ENCODE measurements at places on chromosomes 4 and X.
A peak's percentile ranks its signal among the peaks of the same experiment; 100 is the strongest.

DNA sequence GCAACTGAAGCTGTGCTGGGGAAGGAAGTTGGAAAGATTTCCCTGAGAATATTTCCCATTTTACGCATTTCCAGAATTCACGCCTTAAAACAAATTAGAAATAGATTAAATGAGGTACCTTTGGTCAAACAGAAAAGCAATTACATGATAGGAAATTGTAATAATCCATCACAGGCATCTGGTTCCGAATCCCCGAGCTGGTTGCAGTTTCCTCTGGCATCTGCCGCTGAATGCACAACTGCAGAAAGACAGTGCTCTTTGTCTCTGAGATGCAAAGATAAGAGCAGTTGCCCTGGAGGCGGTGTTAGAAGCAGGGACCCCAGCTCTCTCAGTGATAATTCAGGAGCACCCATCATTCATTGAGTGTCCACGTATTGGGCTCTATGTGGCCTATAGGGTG, 224.4 kb downstream of the LDB2 start:
- DNase-seq: no peak

DNA sequence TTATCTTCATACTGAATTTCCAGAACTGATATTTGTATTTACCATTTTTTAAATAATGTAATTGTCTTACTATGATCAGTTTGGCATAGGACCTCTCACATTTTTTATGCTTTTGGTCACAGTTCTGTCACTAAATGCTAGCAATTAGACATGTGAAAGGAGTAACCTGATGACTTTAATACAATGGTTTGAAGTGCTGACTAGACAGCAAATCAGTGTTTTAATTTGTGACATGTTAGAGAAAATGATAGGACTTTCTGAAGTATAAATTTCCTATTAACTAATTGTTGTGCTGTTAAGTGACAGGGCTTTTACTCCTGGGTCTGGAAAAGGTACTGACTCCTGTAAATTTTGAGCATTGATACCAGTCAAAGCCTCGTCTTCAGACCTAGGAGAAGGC, 117.5 kb downstream of the ZNF330 start:
- DNase-seq: no peak

DNA sequence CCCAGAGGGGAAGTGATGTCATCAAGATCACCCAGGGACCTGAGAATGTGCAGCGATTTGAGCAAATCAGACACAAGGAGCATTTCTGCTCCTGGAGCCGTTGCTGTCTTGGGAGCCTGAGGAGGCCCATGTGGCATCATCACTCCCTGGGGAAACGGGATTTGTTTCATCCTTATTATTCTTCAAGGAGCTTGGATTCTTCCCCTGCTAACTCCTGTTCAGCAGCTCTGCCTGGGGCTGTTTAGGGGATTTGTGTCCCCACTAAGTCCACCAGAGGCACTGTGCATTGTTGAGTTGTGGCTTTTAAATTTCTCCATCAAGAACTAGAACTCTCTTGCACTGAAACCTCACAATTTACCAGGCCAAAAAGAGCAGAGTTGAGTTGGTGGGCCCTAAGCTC, 104.2 kb upstream of the MSX1 start:
- DNase-seq: no peak

- no peak for DNase-seq
These were observed 56.0 kb downstream of the MAD2L1 start for GRCh38 chr4:120010646-120011045.

DNA sequence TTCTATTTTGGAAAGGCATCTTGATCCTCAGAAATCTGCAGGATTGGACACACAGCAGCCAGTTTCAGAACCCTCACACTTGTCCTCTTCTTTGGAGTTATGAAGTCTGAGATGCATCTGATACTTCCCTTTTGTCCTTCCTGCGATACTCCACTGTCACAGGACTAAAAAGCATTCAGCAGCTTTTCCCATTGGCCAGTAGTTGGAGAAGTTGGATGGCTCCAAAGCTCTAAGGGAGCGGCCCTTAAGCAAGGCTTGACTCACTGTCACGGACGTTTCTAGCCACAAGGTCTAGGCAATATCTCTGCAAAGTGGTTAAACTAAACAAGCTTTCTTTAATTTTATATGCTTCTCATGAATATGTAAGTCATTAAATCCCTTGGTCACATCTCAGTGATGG, 417.0 kb downstream of the AFF2 start:
- no peak for DNase-seq

DNA sequence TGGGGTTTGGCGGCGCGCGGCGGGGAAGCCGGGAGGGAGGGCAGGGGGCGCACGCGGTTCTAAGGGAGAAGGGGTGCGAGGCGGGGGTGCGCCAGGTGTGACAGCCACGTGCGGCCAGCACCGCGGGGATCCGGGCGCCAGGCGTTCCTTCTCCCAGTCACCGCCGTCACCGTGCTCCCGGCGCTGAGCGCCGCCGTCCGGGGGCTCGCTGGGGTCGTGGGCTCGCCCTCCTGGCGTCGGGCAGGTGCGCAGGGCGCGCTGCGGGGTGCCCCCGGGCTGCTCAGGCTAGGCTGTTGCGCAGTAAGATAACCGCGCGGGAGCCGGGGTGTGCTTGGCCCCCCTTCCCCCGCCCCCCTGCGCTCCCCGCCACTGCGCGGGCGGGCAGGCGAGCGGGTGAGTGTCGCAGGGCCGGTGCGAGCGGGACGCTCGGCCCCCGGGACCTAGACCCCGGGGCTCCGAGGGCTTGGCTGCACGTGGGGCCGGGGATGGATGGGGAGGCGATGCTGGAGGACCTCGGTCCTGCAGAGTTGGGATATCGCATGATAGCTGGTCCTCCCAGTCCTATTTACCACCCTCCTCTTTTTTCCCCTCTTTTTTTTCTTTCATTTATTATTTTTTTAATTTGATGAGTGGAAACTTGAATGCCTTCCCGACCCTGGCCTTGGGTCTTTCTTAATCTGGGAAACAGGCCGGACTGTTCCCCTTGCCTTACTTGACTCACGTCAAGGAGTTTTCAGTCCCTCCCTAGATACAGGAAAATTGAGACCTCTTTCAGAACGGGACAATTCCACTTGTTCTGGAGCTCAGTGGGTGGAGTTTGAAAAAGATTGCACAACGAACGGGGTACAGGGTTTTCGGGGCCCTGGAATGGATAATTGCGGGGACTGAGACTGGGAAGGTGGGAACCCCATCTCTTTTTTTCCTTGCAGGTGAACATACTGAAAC, 797 bp downstream of the TXLNG start:
- peak; percentile 58 for DNase-seq
